CD4-positive, alpha-beta T cell treated with Interleukin-21 for 1 hour (primary cell): ENCODE measurements at places on chromosomes 12 and 14.
A peak's percentile ranks its signal among the peaks of the same experiment; 100 is the strongest.

GRCh38 chr12:611721-612120 lies 51.5 kb downstream of the NINJ2 start:
- no peak for DNase-seq

DNA sequence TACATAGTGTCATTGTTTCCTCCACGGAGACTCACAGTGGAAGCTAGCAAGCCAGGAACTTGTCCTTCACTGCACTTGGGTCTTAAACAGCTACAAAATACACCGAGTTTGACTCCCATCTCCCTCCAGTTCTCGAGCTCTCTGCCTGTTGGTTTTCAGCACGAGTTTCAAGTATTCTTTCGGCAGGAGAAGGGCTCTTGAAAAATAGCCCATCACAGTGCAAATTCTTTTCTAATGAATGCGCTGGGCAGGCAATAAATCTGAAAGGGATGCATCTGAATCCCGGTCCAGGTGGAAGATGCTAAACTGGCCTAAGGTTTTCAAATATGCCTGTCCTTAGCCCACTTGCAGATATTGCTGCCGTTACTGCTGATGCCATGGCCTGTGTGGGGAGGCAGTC lies 173.9 kb downstream of the CACNA1C start:
- no peak for DNase-seq

GRCh38 chr12:47267571-47267970 lies 187.8 kb upstream of the AMIGO2 start:
- no peak for DNase-seq

DNA sequence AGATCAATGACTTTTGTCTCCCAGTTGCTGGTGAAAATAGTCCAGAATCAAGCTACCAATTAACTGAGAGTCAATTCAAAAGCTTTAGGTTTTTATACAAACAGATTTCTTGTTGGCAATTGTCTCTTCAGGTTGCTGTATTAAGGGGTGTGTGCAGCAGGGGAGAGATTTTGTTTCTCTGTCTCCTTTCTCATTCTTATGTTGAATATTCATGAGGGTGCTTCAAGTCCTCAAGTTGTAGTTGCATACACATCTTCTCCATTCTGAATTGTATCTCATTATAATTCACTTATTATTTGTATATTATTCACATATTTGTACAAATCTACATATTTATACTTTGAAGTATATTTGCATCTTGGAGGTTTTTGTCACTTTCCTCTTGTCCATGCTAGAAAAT lies 126.7 kb upstream of the PTPRQ start:
- DNase-seq, result no peak

GRCh38 chr14:93146119-93146518 lies 30.4 kb upstream of the ITPK1 start:
- DNase-seq, result no peak

- DNase-seq, result no peak
These were observed 426.0 kb downstream of the GALC start for GRCh38 chr14:87566991-87567390.

DNA sequence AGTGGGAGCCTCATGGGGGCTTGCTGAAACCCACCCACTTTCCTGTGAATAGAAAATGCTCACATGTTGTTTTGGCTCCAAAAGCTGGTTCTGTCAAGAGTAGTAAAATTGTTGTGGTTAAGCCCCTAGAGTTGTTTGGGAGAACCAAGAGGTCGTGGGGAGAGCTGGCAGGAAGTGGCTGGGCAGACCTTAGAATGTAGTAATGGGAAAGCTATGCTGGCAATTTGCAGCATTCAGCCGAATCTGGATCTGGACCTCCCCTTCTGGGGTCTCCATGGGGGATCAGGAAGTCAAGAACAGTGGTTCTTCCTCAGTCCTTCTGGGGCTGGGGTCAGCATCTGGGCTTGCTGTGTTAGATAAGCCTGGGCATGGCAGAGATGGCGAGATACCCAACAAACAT lies 150.6 kb upstream of the TBX3 start:
- DNase-seq, result no peak

GRCh38 chr12:20030826-20031225 lies 337.5 kb upstream of the PDE3A start:
- no peak for DNase-seq

GRCh38 chr14:87079416-87079815 lies 913.6 kb downstream of the GALC start:
- DNase-seq, result no peak

- peak; percentile 14 for DNase-seq
These were observed 400.9 kb downstream of the SNAPC1 start for GRCh38 chr14:62162998-62163589.

DNA sequence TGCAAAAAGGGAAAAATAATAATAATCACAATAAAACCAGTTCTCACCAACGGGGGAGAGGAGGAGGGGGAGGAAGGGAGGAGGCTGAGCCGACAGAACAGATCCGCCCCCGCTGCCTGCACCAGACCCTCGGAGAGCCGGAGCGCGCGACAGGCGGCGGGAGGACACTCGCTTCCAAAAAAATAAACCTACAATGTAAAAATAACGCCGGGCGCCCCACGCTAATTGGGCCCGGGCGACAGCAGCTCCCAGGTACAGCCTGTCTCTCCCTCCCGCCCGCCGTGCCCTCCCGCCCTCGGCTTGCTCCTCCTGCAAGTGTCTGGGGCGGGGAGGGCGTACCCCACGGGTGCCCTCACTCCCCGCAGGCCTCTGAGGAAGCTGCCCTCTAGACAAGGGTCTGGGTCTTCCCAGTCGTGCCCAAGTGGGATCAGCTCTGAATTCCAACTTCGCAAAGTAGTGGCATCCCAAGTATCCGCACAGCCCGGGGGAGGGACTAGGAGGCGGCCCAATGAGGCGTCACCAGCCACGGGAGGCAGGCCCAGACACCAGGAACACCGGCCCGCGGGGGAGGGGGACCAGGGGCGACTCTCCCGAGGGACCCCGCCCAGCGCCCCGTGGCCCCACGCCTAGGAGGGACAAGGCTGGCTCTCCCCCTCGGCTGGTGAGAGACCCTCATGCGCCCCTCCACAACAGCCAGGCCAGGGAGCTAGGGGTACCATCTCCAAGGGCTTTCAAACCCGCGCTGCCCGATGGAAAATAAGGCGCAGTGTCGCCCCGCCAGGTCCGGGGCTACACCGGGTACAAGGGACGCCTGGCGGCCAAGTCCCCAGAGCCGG lies 1.0 kb downstream of the NCOR2 start:
- peak; percentile 59 for DNase-seq

GRCh38 chr14:38605193-38606114 lies 349.6 kb upstream of the CLEC14A start:
- no peak for DNase-seq

DNA sequence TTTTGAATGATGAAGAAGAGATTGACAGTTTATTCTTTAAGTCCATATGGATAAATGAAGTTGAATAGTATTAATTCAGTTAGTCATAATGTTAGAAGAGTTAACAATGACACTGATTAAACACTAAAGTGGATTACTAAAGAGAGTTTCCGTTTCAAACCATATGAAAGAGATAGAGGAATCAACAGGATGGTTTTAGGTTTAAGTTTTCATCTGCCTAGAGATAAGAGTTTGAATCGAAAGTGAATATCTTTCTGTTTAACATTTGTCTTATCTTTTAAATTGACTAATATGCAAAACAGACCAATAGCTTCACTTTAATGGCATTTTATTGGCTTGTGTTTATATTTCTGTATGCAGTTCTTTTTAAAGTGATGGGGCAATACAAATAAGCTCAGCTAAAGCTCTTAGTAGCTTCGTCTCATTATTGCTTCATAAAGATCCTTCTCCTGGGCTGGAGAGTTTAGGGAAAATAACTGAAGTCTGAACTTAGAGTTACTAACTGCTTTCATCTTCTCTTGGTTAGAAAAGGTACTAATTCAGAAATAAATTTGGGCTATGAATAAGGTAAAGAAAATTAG lies 66.0 kb downstream of the MIPOL1 start:
- DNase-seq, result no peak

DNA sequence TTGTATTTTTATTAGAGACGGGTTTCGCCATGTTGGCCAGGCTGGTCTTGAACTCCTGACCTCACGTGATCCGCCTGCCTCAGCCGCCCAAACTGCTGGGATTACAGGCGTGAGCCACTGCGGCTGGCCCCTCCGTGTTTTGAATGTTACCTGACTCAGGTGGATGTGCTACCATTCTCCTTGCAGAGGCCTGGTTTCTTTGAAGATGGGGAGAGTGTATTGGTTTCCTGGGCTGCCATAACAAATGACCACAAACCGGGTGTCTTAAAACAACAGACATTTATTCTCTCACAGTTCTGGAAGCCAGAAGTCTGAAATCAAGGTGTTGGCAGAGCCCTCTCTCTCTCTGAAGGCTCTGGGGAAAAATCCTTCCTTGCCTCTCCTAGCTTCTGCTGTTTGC lies 98.0 kb downstream of the IRF2BPL start:
- DNase-seq, result peak; percentile 28
